ENCODE measurements at places on chromosomes 11 and 22. TPM values are rescaled to one million over a fixed set of nuclear protein-coding genes. Genes with fewer than 3 reads are reported as not detected.

PPFIBP2 gene
- total RNA-seq = 29.6 TPM

OR51S1 gene
- total RNA-seq = not detected

GLYATL1 gene
- not detected for total RNA-seq

RIBC2 gene
- not detected for total RNA-seq

CNTN5 gene
- not detected for total RNA-seq

TRPC6 gene
- 4.6 TPM for total RNA-seq

PNPLA5 gene
- not detected for total RNA-seq

AGBL2 gene
- total RNA-seq = not detected

PKDREJ gene
- total RNA-seq = 0.16 TPM

SIDT2 gene
- 80.7 TPM for total RNA-seq

ZP1 gene
- 1.5 TPM for total RNA-seq

LMNTD2 gene
- 2.4 TPM for total RNA-seq

LGR4 gene
- total RNA-seq = 106 TPM

IGLL1 gene
- total RNA-seq = not detected

IGF2 gene
- 26.6 TPM for total RNA-seq

CHORDC1 gene
- total RNA-seq = 94.7 TPM

NAALADL1 gene
- total RNA-seq = 12.8 TPM

ALDH3B1 gene
- total RNA-seq = 25.3 TPM

GRIA4 gene
- not detected for total RNA-seq

TRPM5 gene
- total RNA-seq = not detected

MRGPRF gene
- total RNA-seq = 18.6 TPM

RFPL1 gene
- total RNA-seq = not detected

PRG3 gene
- total RNA-seq = not detected

MS4A6E gene
- total RNA-seq = 3.7 TPM

FAM181B gene
- total RNA-seq = not detected

OR51B5 gene
- total RNA-seq = 0.66 TPM

GAB4 gene
- not detected for total RNA-seq

SHANK3 gene
- total RNA-seq = 12.3 TPM

CCS gene
- 35.6 TPM for total RNA-seq

NLRP14 gene
- total RNA-seq = 0.19 TPM
